Hypothalamus (tissue), 51 donors: ENCODE measurements at places on chromosomes 1 and 21.

DNA sequence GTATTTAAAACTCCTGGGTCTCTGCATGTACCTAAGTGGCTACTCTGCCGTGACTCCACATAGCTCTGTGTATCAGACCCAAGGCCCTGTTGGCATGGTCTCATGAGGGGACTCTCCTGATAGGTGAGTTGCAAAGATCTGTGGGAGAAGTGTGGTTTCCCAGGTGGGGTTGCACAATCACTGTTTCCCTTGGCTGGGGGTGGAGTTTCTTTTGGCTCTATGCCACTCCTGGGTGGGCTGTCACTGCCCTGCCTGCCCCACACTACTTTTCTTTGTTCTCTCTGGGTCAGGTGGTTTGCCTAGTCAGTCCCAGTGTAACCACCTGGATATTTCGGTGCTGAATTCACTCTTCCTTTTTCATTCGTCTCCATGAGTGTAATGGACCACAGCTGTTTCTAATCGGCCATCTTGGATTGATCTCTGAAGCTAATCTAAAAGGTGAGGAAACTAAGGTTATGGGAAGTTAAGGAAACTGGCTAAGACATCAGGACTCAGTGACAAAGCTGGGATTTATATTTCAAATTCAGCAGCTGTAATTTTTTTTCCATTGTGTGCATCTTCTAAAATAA lies 97.1 kb upstream of the CACYBP start:
- no peak for DNase-seq

DNA sequence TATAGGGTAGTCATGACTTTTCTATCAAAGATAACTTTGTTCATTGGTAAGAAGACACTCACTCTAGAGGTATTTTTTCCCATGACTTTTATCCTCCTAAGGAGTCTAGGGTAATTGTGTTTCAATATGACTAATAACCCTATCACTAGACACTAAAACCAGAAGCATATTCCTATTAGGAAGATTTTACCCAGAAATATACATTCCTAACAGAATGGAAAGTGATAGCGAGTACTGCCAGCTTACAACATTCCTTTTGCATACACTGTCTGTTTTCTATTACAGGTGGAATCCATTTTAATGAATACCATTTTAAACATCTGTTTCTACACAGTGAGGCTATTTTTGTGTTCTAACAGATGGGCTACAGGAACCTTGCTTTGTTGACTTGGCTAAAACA lies 31.4 kb upstream of the C1orf185 start:
- no peak for DNase-seq

- no peak for DNase-seq
Observed at GRCh38 chr1:39692152-39693074, 1.2 kb upstream of the HPCAL4 start.

DNA sequence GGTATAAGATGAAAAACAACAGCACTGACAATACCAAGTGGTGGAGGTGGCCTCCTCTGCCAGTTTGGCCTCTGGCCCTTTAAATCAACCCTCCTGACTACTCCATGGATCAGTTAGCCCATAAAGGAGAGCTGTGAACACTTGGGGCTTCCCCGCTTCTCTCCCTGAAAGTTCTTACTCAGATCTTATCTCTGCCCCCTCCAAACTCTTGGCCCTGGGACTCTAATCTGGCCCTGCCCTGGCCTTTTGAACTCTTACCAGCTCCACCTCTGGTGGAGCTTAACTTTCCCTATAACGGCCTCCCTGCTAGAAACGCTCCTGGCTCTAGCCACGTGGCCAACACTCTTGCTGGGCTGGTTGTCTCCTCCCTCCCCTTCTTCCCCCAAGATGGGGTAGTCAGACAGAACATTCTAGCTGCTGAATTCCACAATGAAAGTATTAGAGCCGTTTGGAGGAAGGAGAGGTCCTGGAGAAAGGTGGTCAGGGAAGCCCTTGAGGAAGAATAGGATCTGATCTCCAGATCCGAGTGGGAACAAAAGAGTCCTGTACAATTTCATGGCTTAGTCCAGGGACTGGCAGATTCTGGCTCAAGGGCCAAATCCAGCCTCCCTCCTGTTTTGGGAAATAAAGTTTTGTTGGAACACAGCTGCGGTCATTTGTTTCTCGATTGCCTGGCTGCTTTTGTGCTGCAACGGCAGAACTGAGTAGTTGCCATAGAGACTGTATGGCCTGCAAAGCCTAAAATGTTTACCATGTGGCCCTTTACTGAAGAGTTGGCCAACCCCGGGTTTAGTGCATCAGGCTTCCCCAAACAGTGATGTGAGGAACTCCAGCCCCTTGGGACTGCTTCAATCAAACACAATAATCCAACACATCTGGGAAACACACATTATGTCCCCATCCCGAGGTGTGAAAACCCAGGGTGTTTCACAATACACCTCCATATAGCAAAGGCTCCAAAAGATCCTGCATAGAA lies 9.5 kb upstream of the PIGR start:
- DNase-seq = no peak

DNA sequence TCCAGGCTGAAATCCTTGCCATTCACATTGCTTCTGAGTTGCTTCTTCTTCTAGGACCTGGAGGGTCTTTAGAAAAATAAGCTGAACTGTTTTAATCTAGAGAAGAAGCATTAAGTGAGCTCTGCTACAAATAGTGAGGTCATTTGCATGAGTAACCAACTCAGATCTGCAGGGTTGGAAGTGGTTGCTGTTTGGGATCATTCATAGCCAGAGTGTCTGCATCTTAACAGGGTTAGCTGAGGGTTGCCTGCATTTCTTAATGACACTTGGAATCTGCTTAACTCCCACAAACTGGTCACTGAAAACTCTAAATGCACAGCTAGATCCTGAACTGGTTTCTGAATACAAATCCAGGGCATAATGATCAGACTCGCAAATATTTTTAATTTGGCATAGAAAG lies 9.9 kb downstream of the CNIH3 start:
- no peak for DNase-seq

DNA sequence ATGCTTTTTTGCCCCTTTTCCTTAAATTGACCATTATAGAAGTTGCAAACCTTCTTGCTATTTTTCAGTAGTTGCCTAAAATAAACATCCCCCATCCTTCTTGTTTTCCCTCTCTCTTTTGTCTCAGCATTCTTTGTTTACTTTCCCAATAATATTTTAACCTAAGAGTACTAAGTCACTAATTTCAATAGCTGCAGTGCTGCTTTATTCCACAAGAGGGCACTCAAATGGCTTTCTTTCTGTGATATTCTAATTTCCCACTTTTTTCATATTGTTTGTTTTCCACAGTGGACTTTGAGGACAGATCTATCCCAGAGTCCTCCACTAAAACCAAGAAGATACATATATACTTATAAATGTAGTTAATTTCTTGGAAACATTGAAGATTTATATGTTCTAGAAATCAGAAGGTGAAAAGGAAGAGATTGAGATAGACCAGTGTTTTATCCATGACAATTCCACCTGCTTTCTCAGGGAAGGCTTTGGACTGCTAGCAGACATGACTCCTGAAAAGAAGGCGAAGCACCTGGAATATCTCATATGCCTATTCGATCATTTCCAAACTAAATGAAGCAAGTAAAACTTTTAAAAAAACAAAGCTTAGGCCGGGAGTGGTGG lies 104.8 kb upstream of the GRIK1 start:
- DNase-seq = no peak

DNA sequence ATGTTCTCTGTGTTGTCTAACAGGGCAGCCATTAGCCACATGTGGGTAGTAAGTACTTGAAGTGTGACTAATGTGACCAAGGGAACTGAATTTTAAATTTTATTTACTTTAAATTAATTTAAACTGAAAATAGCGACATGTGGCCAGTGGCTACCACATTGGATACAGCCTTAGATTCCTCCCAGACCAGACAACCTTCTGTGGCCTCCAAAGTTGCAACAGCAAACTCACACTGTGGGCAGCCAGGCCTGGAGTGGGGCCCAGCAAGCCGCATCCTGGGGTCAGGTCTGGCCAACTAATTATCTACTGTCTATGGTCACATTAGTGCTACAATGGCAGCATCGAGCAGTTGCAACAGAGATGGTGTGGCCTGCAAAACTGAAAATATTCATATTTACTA lies 11.7 kb downstream of the EIF2D start:
- DNase-seq = no peak

DNA sequence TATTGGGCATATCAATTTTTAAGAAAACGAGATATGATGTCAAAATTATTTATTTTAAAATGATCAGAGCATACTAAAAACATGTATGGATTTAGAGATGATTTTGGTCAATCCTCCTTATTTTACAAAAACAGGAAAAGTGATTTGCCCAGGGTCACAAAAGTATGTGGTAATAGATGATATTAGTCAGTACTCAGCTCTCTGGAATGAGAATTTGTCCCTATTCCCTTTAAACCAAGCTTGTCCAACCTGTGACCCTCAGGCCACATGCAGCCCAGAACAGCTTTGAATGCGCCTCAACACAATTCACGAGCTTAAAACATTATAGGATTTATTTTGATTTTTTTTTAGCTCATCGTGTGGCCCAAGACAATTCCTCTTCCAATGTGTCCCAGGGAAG lies 104.7 kb downstream of the AKT3 start:
- no peak for DNase-seq
